ENCODE measurements at places on chromosomes 7 and 10.

- no peak for DNase-seq
These were observed 721 bp downstream of the CCNJ start for GRCh38 chr10:96043893-96044715.

DNA sequence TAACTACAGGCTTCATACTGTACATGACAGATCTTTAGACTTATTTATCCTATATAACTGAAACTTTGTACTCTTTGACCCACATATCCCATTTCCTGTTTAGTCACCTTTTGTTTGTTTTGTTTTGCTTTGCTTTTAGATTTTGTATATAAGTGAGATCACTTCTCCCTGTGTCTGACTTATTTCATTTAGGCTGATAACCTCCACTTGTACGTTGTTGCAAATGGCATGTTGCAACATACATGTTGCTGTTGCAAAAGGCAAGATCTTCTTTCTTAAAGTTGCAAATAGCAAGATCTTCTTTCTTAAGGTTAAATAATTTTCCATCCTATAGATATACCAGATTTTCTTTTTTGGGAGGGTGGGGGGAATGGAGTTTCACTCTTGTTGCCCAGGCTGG, 341.5 kb downstream of the OTUD1 start:
- DNase-seq, result no peak

DNA sequence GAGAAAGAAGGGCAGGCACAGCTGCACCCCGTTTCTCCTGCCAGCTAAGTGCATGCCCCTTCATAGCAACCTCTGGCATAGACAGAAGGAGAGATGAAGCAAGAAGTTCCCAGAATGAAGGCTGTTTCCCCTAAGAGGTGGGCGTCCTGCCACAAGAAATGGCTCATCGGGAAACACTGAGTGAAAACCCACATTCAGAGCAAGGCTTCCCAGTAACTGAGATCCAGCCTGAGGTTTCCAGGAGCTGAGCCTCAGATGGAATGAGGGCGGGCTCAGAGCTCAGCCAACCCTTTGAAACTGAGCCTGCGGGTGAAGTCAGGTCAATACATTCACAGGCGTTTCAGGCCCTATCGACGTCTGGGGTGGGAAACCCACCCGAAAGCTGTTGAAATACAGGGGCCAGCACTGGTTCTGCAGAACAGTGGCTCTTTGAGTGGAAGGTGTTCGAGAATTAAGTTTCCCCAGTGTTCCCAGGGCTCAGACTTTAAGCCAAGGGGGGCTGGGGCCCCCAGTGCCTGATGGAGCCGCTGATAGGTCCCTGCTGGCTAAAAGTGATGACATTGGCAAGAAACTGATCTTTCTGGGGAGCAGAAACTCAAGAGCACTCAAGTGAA, 510.2 kb downstream of the RPS24 start:
- no peak for DNase-seq

- no peak for DNase-seq
These were observed 33.8 kb downstream of the PANK1 start for GRCh38 chr10:89611282-89611681.

DNA sequence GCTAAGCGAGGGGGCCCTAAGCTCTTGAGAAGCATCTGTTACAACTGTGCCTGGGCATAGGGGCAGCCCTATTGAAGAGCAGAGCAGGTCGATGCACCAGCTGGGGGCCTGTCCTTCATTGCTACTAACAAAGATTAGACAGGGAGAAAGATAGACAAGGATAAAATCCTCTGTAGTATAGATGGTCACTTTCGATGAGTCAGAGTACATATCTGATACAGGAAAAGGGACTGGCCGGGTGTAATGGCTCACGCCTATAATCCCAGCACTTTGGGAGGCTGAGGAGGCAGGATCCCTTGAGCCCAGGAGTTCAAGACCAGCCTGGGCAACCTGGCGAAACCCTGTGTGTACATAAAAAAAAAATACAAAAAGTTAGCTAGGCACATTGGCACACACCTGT, 13.6 kb downstream of the OPTN start:
- no peak for DNase-seq

- DNase-seq, result no peak
These were observed 7.0 kb downstream of the LHPP start for GRCh38 chr10:124468624-124469023.

GRCh38 chr10:14605231-14605925, 169.3 kb downstream of the FAM107B start:
- DNase-seq, result no peak

DNA sequence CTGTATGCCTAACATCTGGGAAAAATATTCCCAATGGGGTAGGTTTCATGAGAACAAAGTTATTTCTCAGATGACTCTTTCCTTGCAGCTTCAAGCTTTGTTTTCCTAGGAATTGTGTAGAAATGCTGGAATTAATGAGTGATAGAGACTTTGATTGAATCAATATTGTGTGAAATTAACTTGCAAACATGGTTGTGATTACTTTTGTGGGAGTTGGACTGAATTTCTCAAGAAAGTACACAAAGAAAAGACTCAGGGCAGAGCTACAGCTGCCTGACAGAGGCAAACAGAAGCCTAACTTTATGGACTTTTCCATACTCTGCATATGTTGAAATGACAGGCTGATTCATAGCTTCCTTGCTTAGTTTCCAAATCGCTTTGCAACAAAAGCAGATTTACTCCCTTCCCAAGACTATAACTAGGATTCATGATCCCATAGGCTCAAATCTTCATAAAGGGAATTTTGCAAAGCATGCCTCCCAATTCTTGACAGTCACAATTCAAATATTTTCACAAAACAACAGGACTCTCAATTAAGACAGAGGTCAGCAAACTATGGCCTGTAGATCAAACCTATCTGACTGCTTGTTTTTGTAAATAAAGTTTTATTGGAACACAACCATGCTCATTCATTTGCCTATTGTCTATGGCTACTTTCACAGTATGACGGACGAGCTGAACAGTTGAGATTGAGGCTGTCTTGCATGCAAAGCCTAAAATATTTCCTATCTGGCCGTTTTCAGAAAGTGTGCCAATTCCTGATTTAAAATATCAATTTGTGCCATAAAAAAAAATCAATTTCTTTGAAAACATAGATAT, 27.6 kb downstream of the NRP1 start:
- no peak for DNase-seq

DNA sequence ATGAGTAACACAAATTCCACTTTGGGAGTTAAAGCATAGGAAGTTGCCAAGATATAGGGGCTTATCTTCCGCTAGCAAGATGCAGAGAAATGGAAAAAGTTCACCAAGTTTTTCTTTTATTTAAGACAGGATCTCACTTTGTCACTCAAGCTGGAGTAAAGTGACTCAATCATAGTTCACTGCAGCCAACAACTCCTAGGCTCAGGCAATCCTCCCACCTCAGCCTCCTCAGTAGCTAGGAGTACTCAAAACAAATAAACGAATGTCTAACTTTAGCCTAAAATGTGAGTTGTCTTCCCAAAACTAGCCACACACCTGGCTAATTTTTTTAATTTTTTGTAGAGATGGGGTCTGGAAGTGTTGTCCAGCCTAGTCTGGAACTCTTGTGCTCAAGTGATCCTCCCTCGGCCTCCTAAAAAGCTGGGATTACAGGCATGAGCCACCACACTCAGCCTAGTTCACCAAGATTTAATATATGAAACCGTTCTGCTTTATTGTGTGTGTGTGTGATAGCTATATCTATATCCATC, 9.9 kb downstream of the VIM start:
- no peak for DNase-seq

- no peak for DNase-seq
These were observed 125.9 kb upstream of the FZD8 start for GRCh38 chr10:35768011-35768410.

DNA sequence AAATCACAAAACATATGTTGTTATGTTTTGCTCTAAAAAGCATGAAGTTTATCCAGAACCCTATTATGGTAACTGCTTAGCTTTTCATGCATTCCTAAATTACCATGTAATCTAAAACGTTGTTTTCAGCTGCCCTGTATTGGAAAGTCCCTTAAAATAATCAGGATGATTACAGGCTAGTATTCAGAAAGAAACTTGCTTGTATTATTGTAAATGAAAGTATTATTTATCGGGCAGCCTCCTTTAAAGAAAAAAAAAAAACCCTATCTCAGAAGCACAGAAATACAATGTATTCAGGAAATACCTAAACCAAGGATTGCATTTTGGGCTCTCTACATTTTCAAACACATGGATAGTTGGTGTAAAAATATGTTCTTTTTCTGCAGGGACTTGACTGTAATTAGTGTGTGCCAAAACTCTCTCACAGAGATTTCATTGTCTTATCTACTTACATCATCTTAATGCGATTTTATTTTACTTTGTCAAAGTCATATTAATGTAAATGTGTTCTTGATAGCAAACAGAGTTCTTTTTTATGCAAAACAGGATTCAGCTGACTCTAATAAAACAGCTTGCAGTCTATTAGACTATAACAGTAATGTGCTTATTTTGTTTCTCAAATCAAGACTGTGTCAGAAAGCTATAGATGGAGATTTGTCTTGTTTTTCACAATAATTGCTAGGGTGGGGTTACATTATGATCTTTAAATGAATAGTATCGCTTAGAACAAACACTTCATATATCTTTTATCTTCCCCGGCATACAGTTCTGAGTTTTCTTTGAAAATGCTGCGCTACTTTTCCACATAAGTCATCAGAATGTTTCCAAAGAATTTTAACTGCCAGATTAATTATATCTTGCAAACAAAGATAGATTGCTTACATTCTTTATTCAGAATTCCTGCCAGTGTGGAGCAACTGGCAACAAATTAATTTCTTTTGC, 65.3 kb upstream of the ARID5B start:
- DNase-seq, result no peak

DNA sequence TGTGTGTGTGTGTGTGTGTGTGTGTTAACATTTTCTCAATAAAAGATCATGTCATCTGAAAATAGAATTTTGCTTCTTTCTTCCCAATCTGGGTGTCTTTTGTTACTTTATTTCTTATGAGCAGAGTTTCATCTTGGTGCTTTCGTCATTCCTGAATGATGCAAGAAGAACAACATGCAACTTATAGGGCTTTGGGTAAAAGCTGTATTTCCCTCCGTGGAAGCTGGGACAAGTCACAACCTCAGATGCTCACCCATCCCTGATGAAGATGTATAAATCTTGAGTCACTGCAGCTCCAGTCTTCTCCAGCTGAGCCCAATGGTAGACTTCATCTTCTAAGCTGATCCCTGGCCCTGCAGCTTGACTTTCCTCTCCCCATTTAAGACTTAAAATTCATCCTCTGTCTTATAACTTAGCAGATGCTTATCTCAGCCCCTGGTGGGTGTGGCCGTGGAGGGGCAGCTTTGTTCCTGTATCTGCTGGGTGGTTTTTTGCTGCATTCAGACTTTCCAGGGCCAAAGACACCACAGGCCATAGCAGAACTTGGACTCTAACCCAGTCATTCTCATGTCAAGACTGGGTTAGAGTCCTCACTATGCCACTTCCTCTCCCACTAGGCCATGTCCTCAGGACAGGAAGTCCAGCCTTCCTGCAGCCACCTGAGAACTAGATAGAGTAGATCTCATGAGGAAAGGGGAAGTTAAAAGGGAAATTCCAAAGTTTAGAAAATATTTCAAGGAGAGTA, 356.4 kb downstream of the TNS3 start:
- no peak for DNase-seq

GRCh38 chr10:131638880-131639278, 261.9 kb upstream of the PPP2R2D start:
- DNase-seq, result no peak

- DNase-seq, result no peak
These were observed 223.4 kb downstream of the DOCK4 start for GRCh38 chr7:111982804-111983203.

DNA sequence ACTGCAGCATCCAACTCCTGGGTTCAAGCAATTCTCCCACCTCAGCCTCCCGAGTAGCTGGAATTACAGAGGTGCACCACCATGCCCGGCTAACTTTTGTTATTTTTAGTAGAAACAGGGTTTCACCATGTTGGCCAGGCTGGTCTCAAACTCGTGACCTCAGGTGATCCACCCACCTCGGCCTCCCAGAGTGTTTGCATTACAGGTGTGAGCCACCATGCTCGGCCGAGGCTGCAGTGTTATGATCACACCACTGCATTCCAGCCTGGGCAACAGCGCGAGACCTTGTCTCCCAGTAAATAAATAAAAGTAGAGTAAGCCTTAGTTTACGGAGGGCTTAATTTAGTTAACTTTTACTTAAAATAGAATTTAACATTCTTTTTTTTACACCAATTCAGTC, 23.7 kb upstream of the IGF2BP3 start:
- DNase-seq, result no peak

DNA sequence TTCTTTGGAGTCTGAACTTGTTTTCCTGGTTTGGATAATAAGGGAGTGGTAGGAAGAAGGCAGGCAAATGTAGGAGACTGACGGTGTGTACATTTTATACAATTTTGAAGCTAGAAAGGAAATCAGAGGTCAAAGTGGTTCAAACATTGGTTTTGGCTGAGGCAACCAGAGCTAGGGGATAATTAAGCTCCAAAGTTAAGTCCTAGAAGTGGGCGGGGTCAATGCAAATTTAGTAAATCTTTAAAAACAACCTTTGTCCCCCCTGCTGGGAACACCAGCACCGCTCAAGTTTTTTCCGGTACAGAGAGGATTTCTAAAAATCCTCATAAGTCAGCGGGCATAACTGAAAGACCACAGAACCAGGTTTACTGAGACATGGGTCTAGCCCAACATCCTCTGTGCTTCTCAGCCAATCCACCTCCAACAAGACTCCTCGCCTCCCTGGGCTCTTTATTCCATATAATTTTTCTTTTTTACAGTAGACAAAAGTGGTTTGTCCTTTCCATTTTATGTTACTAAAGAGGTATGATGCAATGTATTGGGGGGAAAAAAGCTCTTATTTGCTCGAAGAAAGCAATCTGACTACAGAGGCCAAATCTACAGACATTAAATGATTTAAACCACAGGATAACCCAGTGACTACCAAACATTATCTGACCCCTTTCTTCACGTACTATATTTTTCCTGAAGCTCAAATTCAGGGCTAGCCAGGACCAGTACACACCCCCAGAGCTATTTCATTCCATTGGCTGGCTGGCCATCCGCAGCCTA, 1.6 kb downstream of the GLUD1 start:
- DNase-seq, result no peak

DNA sequence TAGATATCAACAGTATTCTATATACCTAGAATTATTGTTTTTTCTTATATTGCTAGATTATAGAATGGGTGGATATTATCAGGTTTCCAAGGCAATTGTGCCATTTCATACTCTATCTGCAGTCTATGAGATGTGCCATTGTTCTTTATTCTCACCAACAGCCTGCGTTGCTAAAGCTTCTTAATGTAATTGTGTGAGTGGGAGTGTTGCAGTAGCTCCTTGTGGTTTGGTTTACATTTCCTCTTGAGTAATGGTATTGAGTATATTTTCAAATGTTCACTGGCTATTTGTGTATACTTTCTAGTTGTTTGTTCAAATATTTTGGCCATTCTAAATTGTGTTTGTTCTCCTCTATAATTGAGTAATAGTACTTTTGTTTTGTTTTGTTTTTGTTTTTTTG, 199.2 kb downstream of the TFEC start:
- no peak for DNase-seq

- no peak for DNase-seq
These were observed 51.0 kb downstream of the MLLT10 start for GRCh38 chr10:21584834-21585530.

GRCh38 chr10:68752711-68753350, 31.8 kb downstream of the CCAR1 start:
- DNase-seq, result no peak

GRCh38 chr10:17872191-17873091, 63.3 kb downstream of the MRC1 start:
- DNase-seq, result no peak

GRCh38 chr7:93889261-93889660, 1.3 kb downstream of the TFPI2 start:
- DNase-seq, result no peak

- DNase-seq, result no peak
These were observed 78.1 kb upstream of the NEBL start for GRCh38 chr10:20975236-20975635.

GRCh38 chr7:94565247-94565894, 55.8 kb downstream of the CASD1 start:
- no peak for DNase-seq

All from stimulated activated CD4-positive, alpha-beta T cell treated with anti-CD3 and anti-CD28 coated beads, Interleukin-1b, Interleukin-23, amount 100 ng/mL, for 1 hour (primary cell).